Epithelial cell of proximal tubule (primary cell): ENCODE measurements at places on chromosomes 6 and 20.

GRCh38 chr6:33757906-33758305, 11.2 kb upstream of the IP6K3 start:
- DNase-seq = no peak

GRCh38 chr6:133241086-133241900, at the start of gene EYA4:
TSS of gene EYA4 (plus strand) at chr6:133241357. CDS start at chr6:133274781, 33,424 bp downstream.
- no peak for DNase-seq

DNA sequence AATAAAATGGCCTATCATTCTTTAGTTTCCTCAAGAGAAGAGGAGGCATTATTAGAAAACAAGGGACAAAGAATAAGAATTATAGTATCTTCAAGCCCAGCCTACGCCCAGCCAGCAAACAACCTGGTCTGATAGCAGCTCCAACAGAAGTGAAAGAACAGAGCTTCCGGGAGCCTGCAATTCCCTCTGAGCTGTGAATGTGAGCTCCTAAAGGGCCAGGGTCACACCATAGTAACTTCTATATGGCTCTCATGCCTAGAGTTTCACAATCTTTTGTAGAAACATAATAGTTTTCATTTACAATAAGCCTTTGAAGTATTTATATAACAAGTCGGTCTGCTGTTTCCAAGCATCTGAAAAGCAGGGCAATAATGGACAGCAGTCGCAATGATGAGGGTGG, 116.5 kb downstream of the SMLR1 start:
- DNase-seq = no peak

DNA sequence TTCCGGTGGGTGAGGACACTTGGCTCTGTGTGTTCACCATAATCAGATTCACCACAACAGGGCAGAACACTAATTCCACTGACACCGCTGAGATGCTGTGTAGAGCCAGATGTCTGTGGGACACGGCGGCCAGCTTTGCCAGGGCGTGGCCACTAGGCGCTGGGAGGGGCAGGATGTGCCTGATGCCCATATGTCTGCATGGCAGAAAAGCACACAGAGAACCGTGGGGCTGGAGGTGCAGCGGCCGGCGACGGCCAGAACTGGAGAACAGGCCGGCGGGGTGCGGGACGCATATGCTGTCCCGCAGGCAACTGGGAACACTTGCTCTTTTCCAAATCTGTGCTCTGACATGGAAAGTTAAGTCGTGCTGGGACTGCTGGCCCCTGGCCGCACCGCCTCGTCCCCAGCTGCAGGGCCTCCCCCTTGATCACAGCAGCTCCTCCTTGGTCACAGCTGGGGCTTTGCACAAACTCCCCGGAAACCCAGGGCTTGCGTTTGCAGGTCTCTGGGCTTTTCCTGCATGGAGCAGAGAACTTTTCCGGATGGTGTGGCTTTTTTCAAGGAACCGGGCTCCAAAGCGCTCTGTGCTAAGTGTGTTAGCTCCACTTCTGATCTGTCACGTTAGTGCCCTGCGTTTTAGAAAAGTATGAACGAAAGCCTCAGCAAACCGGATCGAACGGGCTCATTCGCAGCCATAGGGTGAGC, 31.1 kb downstream of the NTSR1 start:
- DNase-seq = no peak

DNA sequence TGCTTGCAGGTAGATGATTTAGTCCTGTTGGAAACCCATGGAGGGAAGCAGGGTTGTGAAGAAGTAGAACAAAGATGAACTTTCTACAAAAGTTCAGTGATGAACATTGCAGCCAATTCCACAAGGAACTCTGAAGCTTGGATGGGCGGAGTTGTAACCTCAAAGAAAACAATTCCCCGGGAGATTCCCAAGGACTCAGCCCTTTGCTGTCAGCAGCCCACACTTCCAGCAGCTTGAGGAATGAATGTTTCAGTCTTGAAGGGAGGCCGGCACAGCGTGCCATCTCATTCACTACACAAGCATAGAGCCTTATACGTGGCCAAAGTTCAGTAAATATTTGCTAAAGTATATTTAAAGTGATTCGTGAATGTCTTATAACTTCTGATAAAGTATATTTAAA, 269.4 kb downstream of the NKAIN2 start:
- DNase-seq = no peak

GRCh38 chr6:133553652-133554051, 312.5 kb downstream of the EYA4 start:
- DNase-seq = peak; percentile 10

- DNase-seq = peak; percentile 52
These were observed 199.1 kb downstream of the CENPW start for GRCh38 chr6:126539022-126539421.

GRCh38 chr6:21633511-21634109, 40.1 kb downstream of the SOX4 start:
- DNase-seq = no peak
